ENCODE measurements at places on chromosomes 11 and 22.

GRCh38 chr11:41201156-41201555 lies 258.3 kb downstream of the LRRC4C start:
- peak; percentile 2 for DNase-seq

DNA sequence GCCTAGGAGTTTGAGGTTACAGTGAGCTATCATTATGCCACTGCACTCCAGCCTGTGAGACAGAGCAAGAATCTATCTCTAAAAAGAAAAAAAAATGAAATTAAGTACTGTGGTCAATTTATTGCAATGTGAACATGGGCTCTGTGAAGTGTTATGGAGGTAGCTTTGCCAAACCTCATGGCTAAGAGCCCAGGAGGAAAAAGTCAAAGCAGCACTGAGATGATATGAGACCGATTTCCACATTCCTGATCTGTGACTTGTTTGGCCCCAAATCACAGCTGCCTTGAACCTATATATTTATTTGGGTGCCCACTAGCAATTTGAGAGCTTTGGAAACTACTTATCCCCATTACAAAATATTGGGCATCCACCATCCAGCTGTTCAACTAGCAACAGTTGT lies 29.8 kb upstream of the TMEM135 start:
- peak; percentile 27 for DNase-seq

DNA sequence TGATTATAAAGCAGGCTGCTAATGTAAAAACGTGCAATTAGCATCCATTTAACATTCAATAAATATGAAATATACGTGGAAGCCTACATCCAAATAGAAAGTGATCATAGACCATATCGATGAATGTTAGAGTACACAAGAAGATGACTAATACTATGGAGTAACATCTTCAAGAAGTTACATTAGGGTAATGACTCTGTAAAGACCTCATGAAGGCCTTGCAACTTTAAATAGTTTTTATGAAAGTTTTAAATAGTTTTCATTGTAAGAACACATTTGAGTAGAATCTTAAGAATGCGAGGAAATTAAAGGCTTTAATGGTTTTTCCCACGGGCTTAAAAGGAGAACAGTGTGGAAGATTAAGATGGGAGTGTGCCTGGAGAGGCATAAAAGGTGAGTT lies 1.4 kb downstream of the TRIM34 start:
- no peak for DNase-seq

- DNase-seq, result no peak
Measured at GRCh38 chr11:18036456-18036855, 9.6 kb downstream of the TPH1 start.

GRCh38 chr22:24834845-24835570 lies 29.0 kb downstream of the SGSM1 start:
- DNase-seq, result no peak

DNA sequence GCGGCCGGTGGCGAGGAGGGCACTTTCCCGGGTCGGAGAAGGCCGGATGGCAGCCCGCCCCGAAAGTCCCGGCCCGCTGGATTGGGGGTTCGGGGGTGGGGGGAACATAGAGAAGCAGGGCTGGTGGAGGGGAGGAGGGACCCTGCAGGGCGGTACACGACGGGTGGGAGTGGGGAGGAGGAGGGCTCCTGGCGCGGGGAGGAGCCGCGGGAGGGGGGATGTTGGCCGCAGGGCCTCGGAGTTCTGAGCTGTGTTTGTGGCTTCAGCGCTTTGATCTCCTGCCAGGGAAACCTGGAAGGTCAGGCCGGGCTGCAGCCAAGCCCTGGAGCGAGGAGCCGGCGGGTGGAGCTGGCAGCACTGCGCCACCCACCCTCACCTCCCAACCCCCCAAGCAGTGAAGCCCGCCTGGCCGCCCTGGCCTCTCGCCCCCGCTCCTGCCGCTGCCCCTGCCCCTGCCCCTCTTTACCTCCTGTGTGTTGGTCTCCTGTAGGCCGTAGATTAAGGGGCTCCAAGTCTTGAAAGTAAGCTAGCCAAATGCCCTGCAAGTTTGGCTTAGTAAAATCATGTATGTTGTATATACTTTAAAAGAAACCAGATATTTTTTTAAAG lies 30.9 kb downstream of the C22orf31 start:
- DNase-seq, result peak; percentile 91

GRCh38 chr11:134138376-134138775 lies 69.5 kb downstream of the JAM3 start:
- no peak for DNase-seq

GRCh38 chr11:126597041-126597440 lies 241.6 kb downstream of the ST3GAL4 start:
- DNase-seq, result no peak

DNA sequence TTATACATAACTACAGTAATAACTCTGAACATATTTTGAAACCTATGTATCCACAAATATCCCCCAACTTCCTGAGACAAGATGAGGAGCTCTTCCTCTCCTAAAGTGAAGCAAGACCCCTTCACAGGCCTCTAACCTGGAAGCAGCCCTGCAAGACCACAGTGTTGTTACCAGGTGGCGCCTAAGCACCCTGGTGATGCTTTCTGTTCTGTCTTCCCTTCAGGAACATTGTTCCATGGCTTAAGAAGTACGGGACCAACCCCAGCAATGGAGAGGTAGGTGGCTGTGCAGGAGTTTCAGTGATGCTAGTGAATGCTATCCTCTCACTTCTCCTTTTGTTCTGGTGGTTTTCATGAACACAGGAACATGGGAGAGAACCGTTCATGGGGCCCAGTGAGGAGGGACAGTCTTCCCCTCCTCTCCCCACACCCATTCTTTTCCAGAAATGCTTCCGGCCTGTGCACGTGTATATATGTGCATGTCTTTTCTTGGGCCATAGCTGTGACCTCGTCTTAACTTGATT lies 6.4 kb downstream of the PPIL2 start:
- no peak for DNase-seq

DNA sequence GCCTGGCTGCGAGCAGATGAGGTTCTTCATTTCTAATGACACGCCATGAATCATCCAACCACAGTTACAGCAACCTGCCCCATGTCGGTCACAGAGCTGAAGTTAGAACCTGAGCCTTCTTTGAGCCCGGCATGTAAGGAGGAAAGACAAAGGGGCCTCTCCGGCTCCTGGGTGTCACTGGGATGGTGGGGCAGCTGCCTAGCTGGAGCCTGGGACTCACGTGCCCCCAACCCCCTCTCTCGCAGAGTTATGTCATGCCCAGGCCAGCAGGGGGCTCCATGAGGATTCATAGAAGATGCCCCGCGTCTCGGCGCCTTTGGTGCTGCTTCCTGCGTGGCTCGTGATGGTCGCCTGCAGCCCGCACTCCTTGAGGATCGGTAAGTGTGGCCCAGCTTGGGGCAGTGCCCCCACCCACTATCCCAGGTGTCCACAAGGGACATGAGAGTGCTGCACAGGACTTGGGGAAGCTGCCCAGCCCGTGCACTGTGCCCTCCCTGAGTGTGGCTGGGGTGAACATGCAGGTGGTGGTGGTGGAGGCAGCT lies 148.5 kb downstream of the GRIK4 start:
- peak; percentile 35 for DNase-seq

- DNase-seq, result no peak
Measured at GRCh38 chr11:66591175-66591574, 1.7 kb downstream of the CCDC87 start.

DNA sequence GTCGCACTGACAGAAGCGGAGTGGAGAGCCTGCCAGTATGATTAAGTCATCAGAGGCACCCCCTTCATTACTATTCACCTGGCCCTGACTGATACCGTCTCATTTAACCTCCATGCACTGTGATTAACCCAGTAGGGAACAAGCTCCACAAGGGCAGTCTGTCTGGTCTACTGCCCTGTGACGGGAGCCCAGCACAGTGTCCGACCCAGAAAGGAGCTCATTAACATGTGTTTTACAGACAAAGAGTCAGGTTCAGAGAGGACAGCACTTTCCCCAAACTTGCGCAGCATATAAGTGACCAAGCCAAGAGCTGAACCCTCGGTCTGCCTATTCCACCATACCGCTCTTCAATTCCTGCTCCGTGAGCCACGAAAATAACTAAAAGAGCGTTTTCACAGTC lies 129.5 kb downstream of the RRAS2 start:
- DNase-seq, result no peak

- DNase-seq, result no peak
Measured at GRCh38 chr11:112534208-112534607, 273.5 kb upstream of the PLET1 start.

DNA sequence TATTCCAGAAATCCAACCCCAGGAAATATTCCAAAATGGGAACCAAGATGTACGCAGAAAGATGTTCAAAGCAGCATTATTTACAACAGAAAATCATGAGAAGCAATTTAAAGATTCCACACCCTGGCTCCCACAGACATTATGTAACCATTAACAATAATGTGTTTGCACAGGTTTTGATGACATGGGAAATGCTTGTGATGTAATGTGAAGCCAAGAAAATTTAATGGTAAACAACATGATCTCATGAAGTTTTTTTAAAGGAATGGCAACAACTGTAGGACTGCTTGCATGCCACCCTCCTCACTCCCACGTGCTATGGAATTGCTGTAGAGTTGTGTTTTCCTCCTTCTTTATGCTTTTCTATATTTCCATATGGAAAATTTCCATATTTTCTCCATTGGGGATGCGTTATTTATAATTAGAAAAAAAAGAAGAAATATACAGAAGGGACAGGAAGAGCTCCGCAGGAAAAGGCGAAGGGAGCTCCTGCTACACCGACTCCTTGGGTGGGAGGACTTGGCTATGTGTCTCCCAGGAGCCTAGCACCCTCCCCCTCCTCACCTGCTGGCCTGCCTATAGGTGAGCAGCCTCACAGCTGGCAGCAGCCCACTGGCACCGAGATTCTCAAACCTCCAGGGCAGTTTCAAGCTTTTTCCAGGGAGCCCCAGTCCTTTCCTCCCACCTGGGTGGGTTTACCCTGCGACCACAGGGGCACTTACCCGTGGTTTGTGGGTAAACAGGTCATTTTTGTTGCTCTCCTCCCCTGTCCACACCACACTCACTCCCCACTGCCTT lies 20.9 kb downstream of the LRFN4 start:
- DNase-seq, result no peak

DNA sequence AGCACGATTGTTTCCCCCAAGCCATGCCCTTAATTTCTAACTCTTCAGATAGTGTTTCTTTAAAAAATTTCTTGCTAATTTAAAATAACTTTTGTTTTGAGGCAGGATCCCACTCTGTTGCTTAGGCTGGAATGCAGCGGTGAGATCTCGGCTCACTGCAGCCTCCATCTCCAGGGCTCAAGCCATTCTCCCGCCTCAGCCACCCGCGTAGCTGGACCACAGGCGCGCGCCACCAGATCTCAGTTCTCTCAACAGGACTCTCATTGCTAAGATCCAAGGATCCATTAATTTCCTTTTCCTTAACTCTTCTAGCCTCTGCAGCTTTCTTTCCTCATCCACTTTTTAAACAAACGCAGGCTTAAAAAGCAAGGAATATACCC lies 327 bp upstream of the MED17 start:
- DNase-seq, result no peak

GRCh38 chr11:3014057-3014938 lies 22.2 kb upstream of the NAP1L4 start:
- DNase-seq, result no peak

All from AG08396 (cell line).